GM19239 (cell line): ENCODE measurements at places on chromosomes 4 and X.

DNA sequence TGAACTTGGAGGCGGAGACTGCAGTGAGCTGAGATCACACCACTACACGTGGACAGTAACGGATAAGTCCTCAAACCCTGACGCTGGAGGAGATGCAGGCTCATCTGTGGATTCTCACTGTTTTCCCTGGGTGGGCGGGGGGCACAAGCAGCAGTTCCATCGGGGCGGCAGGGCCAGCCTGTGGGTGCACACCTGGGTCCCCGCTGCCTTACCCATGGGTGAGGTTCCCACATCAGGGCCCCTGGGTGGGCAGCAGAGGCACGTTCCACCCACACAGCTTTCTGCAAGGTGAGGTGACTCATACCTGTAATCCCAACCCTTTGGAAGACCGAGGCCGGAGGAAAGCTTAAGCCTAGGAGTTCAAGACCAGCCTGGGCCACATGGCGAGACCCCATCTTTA lies 56.6 kb upstream of the MXD4 start:
- DNase-seq, result no peak

DNA sequence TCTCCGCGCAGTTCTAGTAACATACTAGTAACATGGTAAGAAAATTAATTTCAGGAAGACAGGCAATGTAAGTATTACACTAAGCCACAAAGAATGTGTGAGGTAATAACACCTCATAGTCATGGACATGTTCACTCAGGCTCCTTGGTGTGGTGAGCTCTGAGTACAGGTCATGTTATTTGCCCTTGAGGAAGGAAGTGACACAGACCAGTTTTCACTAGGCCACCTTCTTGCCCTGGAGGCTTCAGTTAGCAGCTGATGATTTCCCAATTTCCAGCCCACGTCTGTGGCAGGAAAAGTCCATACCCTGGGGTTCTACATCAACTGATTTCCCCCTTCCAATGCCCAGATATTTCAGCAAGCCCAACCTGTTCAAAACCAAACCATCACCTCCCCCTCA lies 6.7 kb downstream of the APOO start:
- no peak for DNase-seq

DNA sequence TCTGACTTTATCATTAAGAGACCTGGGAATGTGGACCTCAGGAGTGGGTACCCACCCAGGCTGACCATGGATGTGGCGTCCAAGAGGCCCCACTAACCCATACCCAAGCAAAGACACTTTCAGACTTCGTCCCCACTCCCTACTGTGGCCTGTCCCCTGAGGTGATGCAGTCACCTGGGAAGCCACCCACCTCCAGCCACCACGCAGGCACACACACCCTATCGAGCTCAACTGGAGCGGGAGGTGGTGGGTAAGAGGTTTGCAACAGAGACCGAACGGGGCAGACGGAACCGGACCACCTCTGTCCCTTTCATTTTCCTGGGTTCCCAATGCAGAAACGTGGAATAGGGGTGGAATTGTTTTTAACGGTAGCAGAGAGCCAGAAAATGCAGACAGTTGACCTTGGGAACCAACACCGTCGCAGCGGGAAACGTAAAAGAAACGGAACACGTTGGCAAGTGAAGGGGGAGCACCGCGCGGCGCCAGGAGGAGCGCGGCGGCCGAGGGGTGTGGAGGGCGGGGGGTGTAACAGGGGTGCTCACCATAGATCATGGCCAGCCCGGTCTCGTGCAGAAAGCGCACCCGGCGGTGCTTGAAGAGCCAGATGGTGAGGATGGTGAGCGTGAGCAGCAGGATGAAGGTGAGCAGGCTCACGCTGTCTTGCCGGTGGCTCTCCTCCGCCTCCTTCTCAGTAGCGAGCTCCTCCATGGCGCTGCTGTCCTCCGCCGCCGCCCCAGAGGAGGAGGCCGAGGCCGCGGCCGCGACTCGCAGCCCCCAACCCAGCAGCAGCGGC lies 559 bp downstream of the SLC9A7 start:
- DNase-seq, result no peak

DNA sequence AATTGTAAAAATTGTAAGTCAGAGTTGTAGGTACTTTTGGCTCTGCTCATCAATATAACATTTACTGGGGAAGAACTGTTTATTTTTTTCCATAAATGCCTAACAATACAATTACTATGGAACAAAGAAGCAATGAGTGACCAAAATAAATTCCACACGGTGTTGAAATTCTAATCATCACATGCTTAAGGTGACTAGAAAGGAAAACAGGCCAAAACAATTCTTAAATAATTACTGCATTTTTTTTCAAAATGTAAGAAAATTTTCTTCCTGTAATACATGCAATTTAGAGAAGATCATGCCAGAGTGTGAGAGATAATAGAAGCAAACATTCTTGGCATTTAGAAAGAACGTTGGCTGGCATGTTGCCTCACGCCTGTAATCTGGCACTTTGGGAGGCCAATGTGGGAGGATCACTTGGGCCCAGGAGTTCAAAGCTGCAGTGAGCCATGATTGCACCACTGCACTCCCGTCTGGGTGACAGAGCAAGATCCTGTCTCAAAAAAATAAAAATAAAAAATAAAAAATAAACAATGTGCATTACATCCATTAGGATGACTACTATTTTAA lies 22.5 kb downstream of the C4orf46 start:
- DNase-seq, result no peak

- no peak for DNase-seq
These were observed 778.4 kb upstream of the FRG1 start for GRCh38 chr4:189162073-189162789.

DNA sequence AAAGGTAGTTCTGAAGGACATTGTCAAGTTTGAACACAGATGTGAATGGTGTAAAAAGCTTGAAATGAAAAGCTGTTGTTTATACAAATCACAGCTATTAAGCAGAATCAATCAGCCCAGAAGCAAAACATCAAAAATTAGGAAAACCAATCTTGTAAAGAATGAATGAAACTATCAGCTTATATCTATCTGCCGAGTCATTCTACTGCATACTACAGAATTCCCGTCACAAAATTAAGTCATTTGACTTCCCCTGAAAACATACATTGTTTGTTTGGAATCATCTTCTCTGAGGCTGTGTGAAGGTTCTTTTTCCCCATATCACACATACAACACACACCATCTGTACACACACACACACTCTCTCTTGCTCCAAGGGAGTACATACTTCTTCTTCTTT lies 80.3 kb downstream of the RFC1 start:
- no peak for DNase-seq

GRCh38 chr4:38615847-38616246 lies 48.2 kb upstream of the KLF3 start:
- no peak for DNase-seq

- DNase-seq, result no peak
These were observed 1.8 kb downstream of the ZFYVE28 start for GRCh38 chr4:2416564-2417225.

DNA sequence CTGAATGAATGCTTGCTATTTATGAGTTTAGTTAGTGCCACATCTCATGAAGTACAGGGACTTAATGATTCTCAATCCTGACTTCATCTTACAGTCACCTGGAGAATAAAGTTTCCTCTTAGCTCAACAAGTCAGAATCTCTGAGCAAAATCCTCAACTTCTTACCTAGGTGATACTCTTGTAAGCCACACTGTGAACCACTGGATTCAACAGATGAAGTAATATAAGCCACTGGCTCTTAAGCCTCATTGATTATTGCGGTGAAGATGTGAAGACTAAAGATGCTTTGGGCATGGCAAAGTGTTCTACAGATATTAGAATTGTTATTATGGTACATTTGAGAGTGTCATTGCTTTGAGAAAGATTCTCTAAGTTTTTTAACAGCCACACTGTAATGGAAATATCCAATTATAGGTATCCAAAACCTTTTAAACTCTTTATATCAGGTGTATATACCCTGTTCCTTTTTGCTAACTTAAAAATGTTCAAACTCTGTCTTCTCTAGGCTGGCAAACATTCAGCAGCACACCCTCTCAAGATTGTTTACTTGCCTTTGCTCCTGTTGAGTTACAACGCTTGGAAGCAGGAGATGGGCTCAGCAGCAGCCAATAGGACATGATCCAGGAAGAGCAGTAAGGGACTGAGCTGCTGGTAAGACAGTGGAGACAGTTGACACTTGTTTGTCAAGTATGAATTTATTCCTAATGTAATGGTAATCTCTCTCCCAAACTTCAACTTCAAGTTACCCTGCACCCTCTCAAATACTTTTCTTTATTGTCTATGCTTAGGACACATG lies 43.4 kb downstream of the TET2 start:
- DNase-seq, result no peak

DNA sequence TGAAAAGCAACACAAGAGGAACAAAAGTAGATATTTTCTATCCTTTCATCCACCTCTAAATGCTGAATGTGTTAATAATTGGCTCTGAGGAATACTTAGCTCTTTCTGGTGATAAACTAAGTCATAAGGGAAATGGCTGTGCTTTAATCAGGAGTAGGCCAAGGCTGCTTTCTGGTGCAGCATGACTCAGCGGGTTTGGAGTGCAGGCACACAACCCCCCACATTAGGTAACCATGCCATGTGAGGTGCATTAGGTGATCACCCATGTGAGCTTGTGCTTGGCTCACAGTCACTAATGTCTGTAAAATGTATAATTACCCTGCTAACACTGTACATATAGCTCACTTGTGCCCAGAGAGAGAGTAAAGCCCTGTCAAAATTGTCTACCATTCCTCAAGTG lies 57.2 kb downstream of the USP38 start:
- no peak for DNase-seq

- peak; percentile 50 for DNase-seq
These were observed 11.6 kb downstream of the PDZD4 start for GRCh38 chrX:153818571-153819383.

DNA sequence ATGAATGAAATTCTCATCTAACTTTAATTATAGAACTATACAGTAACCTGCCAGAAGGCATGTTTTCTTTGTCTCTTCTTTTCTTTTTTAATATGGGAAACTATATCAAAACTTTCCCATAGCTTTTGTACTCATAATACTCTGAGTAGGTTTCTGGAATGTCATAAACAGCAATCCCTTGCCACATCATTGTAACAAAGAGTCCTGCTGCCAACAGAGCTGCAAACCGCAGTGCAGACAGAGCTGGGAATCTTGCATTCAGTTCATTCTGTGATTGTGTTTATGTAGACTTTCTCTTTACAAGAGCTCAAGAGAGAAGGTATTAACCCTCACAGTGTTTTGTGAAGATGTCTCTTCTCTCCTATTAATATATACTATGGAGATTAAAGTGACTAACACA lies 304.4 kb upstream of the SLIT2 start:
- no peak for DNase-seq

DNA sequence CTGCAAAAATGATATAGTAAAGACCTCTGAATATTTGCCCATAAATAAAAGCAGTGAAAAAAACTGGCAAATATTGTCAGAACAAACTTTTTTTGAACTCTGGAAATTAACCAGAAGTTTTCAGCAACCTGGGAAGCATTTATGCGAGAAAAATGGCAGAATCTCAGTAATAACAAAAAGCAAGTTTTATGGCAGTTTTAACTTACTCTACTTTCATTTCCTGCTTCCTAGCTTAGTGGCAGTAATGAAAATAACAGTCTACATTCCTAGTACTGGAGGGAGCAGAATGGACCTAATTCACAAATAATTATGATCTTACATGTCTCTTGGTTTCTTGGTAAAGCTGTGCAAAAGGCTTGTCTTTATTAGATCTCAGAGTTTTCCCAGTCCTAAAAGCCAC lies 460.1 kb downstream of the NAF1 start:
- no peak for DNase-seq

DNA sequence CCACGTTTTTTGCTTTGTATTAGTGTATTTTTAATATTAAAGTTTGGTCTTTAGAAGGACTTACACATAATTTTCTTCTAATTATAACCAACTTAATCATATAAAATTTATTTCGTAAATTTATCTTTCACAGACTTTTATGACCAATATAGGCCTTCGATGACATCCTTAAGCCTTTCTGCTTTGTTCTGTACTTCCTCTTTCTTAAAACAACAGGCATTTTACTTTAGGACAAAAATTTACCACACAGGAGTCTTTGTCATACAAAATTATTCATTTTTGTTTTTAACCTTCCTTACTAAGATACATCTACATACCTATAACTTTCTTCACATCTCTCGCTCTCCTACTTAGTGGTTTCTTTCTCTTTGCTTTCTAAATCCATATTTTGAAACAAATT lies 56.3 kb downstream of the RGS12 start:
- DNase-seq, result no peak

DNA sequence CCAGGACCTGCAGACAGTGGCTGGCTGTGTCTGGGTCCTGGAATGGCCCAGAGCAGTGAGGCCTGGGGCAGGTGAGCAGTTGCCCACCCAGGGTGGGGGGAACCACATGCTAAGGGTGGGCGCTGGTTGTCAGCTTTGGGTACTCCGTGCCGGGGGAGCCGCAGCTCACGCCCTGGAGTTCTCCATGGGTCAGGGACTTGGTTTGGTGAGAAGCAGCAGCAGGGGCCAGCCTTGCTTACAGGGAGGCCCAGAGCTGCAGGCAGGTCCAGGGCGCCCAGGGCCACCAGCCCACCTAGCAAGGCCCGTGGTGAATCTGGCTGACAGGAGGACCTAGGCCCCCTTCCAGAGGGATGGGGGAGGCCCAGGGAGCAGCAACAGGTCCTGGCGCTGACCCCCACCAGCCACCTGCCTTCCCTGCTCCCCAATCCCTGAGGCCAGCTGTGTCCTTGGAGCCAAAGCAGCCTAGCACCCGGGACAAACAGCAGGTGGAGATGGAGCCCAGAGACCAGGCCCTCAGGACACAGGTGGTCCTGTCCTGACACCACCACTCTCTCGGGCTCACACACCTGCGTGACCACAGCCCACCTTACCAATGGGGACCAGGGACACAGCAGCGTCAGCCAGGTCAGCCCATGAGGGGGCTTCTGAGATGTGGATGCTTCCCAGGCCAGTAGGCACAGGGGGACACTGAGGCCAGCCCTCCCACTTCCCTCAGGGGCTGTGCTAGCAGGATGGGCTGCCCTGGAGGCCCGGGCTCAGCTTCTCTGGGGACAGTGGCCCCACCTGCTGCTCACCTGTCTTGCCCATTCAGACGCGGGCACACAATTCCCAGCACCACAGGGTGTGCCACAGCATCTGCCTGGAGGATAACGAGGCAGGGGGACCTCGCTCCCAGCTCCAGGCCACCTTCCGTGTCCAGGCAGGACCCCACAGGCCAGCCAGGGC lies 3.5 kb downstream of the MXD4 start:
- no peak for DNase-seq

DNA sequence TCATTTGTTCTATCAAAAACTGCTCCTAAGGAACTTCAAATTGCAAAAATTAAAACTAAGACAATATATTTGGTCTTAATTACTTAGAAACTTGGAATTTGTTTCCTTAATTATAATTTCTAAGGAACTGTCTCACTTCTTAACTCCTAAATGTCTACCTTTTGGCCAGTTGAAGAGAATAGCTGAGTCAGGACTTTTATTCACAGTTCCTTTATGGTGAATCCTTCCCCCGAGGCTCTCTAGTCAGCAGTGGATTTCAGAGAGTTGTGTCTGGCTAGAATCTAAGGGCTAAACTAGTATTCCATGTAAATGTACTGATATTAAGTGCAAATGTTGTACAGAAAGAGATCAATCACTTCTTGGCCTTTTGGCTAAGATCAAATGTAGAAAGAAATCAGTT lies 69.3 kb downstream of the AMMECR1 start:
- no peak for DNase-seq
